ENCODE measurements at places on chromosomes 3 and 15. TPM values are rescaled to one million over a fixed set of nuclear protein-coding genes. Genes with fewer than 3 reads are reported as not detected.

The PRKCD gene
- total RNA-seq, result 1.9 TPM

The TBC1D23 gene
- 30.2 TPM for total RNA-seq

The CASR gene
- not detected for total RNA-seq

The EBLN2 gene
- 2.9 TPM for total RNA-seq

DNA sequence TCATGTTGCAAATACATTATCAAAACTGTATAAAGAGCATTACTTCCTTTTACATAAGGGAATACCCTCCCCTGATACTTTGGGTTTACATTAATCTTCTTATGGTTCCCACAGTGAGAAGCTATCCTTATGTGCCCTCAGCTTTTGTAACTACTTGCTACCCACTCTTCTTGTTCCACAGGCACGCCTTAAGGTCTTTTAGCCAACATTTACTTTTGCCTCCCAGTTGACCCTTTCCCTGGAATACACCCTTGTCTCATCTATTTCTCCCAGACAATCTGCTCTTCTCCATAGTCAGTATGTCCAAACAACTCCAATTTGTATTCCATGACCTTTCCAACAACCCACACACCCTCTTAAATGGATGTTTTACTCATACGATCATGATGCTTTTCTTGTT lies 116.8 kb upstream of the COL8A1 start:
- DNase-seq, result no peak
